ENCODE measurements at places on chromosomes 11 and 22.

DNA sequence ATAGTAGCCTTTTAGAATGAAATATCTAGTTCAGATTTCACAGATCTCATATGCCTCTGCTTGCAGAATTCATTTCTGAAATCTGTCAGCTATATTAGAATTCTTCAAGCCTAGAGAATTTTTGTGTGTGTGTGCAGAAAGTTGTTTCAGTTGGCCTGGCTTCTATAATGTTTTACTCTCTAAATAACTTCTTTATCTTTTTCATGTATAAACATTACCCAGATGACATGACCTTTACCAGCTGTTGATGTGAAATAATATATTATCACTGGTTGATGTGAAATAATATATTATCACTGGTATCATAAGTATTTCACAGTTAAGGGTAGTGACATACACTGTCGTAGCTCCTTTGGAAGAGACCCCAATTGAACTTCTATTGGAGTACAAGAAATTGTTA lies 72.8 kb downstream of the ALX4 start:
- DNase-seq: no peak

GRCh38 chr11:4018641-4019040 lies 76.0 kb upstream of the RRM1 start:
- DNase-seq: peak; percentile 3

- no peak for DNase-seq
Measured at GRCh38 chr22:25352294-25352680, 132.8 kb downstream of the CRYBB2 start.

DNA sequence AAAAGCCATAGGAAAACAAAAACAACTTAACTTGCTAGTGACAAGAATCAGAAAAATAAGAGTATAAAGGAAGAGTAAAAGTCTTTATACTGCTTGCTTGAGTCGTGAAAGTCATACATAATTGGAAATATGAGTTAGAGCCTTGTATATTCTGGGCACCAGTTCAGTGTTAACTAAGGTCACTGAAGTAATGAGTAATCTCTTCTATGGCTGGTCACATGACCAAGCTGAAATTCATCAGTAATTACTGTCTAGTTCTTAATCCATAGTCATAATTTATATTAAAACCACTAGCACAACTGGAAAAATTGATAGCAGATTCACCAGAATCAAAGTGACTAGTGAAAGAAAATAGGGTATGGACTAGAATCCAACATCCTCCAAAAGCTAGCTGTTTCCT lies 84.4 kb upstream of the SLC5A12 start:
- no peak for DNase-seq

DNA sequence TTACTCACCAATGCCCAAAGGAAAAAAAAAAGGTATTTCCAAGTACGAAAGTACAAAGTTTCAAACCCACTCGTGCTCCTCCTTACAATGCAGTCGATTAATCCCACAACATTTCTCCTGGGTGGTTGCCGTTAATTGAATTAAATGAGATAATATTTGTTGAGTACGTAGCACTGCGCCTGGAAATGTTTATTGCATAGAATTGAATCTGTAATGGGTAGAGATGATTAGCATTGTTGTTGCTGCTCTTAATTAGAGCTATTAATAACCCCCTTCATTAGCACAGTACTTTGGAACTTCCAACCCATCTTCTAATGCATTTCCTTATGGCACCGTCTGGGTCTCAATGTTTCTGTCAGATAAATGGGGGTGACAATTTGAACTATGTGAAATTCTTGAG lies 77.3 kb downstream of the SEZ6L start:
- DNase-seq: no peak

GRCh38 chr11:70111269-70112016 lies 33.3 kb downstream of the ANO1 start:
- peak; percentile 35 for DNase-seq

GRCh38 chr11:99418927-99419720 lies 398.4 kb downstream of the CNTN5 start:
- DNase-seq: peak; percentile 21

DNA sequence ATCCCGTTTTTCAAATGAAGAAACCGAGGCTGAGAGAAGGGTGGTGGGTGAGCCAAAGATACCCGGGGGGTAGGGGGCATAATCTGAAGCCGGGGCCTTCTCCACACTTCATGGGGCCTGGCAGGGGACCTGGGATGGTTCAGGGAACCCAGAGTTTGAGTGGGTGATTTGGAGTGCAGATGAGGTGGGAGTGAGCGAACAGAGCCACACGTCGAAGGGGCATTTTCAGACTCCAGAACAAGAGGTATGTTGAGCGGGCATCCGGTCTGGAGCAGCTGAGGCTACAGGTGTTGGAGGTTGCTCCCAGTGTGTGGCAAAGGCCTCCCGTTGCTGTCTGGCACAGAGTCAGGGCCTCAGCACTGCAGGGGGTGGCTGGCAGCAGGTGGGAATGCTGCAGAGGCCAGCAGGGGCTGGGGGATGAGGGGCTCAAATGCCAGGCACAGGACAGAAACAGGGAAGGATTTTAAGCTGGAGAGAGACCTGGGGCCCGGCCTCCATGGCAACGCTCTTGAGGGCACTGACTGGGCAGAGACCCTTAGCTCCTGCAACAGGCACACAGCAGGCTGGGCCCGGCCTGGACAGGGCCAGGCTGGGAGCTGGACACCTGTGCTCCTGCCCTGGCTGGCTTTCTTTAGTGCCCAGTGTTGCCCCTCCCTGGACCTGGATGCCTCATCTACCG lies 46.2 kb downstream of the WNT11 start:
- no peak for DNase-seq

GRCh38 chr11:112179601-112180000 lies 4.3 kb downstream of the BCO2 start:
- DNase-seq: no peak

DNA sequence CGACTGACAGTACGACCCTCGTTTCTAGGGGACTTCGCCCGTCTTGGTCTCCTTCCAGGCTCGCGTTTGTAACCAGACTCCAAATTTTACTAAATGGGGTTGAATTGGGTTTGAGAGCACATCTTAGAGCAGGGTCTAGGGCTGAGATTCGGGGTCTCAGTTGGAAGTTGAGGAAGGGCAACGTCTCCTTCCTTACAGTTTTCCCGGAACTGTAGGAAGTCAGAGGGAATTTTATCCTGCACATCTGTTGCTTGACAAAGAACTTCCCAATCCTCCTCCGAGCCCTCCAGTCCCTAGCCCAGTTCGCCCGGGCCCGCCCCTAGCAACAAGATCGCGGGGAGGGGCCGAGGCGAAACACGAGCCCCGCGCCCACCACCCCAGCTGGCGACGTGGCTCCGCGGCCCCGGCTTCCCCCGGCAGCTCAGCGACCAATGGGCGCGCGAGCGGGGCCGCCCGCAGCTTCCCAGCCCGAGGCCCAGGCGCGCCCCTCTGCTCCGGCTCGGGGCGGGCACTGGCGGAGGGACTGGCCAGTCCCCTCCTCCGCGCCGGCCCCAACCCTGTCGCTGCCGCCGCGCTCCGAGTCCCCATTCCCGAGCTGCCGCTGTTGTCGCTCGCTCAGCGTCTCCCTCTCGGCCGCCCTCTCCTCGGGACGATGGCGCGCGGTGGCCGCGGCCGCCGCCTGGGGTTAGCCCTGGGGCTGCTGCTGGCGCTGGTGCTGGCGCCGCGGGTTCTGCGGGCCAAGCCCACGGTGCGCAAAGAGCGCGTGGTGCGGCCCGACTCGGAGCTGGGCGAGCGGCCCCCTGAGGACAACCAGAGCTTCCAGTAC lies at the start of gene RCN1:
RCN1 (plus strand) TSS at position 530 of the 826 bp plus-strand sequence; CDS start at position 653, 123 bp downstream.
- peak; percentile 76 for DNase-seq

DNA sequence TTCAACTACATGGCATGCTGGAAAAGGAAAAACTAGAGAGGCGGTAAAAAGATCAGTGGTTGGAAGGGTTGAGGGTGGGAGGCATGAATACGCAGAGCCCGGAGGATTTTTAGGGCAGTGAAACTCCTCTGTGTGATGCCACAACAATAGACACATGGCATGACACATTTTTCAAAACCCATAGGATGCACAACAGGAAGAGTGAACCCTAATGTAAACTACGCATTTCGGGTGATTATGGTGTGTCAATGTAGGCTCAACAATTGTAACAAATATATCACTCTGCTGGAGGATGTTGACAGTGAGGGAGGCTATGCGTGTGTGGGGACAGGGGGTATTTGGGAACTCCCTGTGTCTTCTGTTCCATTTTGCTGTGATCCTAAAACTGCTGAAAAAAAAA lies 15.7 kb upstream of the FAM83F start:
- DNase-seq: no peak

DNA sequence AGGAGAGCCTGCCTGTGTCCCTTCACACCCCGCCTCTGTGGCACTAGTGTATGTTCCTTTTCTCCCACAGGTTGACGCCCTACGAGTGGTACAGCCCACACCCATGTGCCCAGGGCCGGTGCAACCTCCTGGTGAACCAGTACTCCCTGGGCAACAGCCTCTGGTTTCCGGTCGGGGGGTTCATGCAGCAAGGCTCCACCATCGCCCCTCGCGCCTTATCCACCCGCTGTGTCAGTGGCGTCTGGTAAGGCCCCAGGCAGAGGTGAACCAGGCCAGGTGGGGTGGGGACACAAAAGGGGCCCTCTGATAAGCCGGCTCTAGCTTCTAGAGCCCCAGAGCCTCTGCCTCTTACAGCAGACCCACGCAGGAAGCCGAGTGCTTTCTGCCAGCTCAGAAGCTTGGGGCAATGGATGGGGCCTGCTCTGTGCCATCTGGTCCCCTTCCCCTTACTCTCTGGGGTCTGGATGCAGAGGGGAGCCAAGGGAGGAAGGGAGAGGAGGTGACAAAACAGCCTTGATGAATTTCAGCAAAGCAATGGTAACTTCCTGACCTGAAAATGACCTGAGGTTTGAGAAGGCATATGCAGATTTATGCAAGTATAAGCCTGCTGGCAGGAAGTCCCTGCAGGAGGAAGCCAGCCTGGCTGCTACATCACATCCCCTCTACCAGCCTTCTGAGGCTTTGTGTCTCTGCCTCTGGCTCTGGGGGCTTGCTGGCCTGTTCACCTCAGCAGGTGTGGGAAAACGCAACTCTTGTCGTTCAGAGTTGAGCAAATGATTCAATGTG lies 67.0 kb upstream of the TBCEL start:
- no peak for DNase-seq

GRCh38 chr11:104028476-104029263 lies 7.8 kb upstream of the DDI1 start:
- DNase-seq: no peak

DNA sequence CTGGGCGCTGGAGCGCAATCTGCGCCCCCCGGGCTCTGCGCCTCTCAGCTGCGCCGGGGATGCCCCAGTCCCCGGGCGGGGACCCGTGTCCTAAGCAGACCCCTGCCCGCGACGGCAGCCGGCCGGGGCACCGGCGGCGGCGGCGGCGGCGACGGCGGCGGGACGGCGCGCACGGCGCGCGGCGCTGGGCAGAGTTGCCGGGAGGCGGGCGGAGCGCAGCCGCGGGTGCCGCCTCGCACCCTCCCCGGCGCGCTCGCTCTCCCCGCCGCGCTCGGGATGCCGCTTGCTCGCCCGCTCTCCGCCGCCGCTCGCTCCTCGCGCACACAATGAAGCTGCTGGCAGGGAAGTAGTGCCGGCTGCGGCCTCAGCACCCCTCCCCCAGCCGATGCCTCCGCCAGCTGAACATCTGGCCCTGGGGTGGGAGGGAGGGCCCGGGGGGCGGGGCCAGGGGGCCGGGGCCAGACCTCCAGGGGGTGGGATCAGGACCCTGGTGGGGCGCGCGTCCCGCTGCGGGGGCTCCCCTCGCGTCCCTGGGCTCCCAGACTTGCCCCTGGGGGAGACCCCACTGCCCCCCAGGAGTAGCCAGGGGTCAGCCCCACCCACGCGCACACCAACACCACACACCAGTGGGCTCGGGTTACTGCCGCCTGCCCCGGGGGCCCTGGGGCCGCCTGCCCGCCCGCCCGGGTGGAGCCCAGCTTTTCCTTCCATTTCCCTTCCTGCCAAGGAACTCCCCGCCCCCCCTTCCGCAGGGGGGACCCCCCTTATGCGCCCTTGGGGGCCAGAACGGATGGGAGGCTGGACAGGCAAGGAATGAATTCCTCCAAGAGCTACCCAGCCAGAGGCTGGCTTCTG lies at the start of gene RCOR2:
RCOR2 (minus strand) TSS at position 328 of the 855 bp plus-strand sequence. CDS start 708 bp downstream, outside the sequence.
- DNase-seq: peak; percentile 46

DNA sequence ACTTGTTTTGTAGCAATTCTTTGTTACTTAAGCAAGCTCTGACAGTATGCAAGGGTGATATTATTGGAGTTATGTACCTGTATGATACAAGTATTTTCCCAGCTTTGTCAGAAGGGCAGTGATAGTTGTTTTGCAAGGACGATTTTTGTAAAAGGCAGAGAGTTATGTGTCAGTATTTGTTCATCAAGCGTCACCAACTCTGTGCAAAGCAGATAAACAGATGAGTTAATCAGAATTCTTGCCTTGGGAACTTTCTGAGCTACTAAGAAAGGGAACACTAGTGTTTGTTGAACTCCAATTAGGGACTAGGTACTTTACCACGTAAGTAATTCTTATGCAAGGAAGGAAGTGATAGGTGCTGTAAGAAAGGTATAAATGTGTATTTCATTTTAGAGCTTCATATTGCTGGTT lies 1.4 kb downstream of the USP47 start:
- DNase-seq: peak; percentile 28

DNA sequence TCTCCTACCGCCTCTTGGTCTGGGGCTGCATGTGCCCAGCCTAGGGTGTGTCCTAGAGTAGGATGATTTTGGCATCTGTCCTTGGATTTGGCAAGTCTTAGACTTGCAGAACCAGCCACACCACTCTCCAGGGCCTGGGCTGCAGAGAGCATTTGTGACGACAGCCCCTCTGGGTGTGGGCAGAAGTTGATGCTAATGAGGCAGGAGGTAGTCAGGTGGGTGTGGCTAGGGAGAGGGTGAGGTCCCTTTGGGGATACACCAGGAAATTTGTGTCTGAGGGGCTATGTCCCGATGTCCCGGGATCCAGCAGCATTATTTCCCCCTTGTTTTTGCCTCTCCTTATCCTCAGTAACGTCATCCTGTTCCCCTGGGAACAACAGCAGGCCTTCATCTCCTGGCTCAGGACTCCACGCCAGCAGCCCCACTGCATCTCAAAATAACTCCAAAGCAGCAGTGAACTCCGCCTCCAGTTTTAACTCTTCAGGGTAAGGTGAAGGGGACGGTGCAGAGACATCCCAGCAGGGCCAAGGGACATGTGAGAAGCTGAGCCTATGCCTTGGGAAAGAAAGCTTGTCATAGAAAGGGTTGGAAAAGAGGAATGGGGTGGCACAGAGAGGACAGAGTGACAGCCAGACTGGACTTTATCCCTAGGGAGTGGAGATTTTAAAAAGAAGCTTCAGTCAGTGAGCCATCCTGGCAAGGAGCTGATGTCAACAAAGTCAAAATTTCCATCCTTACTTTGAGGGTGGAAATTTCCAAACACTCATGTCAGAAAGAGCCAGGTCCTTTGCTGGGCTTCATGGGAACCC lies 8.0 kb upstream of the TLCD5 start:
- peak; percentile 81 for DNase-seq

DNA sequence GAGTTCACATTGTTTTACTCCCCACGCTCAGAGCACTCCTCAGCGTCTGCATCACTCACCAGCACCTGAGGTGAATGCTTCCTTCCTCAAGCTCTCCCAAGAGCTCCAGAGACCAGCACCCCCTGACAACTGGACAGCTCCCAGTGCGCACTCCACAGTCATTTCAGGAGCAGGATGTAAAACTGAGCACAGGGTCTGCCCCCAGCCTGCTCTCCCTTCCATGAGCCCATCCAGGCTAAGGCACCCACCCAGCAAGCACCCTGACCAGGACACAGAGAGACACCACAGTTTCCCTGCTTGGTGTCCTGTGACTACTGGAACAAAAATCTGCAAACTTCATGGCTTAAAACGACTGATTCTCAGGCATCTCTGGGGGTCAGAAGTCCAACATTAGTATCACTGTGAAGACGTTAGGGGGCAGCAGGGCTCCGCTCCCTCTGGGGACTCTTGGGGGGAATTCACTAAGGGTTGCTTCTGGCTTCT lies 3.3 kb downstream of the SCGB1D2 start:
- DNase-seq: no peak
